AG04450 (cell line): ENCODE measurements at places on chromosomes 3 and 15. TPM values are rescaled to one million over a fixed set of nuclear protein-coding genes. Genes with fewer than 3 reads are reported as not detected.

Gene LRRC2
- polyA plus RNA-seq, result 3.3 and 4.2 TPM in 2 replicates

Gene GOLGA8G
- not detected in 2 replicates for polyA plus RNA-seq

Gene IQCF5
- polyA plus RNA-seq, result not detected in 2 replicates

Gene ROPN1
- polyA plus RNA-seq, result 0.25 and 0.29 TPM in 2 replicates

Gene CCDC12
- 18.3 and 18.4 TPM in 2 replicates for polyA plus RNA-seq

Gene SLC51A
- polyA plus RNA-seq, result not detected in 2 replicates

Gene RASL12
- 11.4 and 13.8 TPM in 2 replicates for polyA plus RNA-seq

Gene PRRT3
- polyA plus RNA-seq, result 3.4 and 4.2 TPM in 2 replicates

Gene PPP2R3A
- polyA plus RNA-seq, result 19.8 and 26.6 TPM in 2 replicates

Gene SKOR1
- polyA plus RNA-seq, result 0.02 TPM in 2 replicates

GRCh38 chr3:129617381-129618185 lies 11.1 kb upstream of the PLXND1 start:
- DNase-seq, result no peak

DNA sequence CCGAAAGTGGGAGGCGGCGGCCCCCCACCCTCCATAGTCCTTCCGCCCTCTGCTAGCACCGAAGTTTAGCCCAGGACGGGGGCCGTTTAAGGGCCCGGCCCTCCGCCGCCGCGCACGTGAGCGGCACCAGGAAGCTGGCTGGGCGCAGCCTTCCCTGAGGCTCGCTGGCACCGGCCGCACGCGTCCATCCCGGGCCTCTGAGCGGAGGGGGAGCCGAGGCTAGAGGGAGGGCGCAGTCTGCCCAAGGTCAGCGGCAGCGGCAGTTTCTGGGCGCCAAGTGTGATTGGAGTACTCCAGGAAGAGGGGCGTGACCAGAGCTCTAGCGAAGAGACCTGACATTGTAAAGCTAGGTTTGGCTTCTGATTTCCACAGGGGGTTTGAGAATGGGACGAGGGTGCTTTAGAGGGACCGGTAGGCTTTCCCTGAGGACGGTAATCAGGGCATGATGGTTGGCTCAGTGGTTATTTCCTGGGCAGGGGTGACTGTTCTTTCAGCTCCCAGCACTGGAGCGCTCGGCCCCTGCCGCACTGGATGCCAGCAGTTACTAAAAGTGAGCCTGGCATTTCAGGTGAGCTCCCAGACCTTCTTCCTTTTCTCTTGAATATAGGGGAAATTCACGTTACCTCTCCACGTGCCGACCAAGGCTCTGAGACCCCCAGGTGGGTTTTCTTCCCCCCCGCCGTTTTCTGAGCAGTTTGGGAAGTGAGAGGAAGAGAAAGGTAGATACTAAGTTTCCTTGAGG lies 853 bp downstream of the TEX264 start:
- DNase-seq, result no peak

GRCh38 chr15:62899090-62899493 lies 143.5 kb upstream of the TPM1 start:
- no peak for DNase-seq

GRCh38 chr3:153038367-153038766 lies 123.7 kb upstream of the RAP2B start:
- no peak for DNase-seq

GRCh38 chr15:67652586-67652985 lies 110.1 kb downstream of the MAP2K5 start:
- DNase-seq, result no peak

GRCh38 chr3:104886220-104886995 lies 480.3 kb upstream of the ALCAM start:
- no peak for DNase-seq

DNA sequence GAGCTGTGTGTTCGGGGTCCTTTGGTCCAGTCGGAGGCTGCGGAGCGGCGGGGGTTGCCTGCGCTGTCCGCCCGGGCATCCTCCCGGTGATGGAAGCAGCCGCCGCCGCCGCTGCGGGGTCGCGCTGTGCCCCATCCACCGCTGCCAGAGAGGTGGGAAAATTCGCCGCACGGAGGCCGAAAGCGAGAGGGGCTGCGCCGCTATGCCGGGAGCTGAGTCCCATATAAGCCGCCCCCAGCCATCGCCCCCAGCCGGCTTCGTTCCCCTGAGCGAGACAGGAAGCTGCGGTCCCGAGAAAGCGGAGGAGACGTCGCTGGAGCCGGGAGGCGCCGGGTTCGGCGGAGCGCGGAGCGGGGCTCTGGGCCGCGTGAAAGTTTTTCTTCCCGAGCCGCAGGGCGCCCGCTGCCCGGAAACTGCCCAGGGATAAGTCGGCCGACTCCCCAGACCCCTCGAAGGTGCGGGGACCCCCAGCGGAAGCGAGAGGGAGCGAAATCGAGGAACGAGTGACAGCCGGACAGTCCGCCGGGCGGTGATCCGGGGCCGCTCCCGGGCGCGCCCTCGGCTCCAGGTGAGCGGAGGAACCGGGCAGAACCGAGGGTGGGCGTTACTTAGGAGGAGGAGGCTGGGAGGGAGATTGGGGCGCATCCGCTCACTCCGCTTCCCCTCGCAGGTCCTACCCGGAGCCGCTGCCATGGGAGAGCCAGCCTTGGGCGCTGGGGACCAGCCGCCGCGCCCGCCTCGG lies 574 bp downstream of the CHST2 start:
- DNase-seq, result no peak

DNA sequence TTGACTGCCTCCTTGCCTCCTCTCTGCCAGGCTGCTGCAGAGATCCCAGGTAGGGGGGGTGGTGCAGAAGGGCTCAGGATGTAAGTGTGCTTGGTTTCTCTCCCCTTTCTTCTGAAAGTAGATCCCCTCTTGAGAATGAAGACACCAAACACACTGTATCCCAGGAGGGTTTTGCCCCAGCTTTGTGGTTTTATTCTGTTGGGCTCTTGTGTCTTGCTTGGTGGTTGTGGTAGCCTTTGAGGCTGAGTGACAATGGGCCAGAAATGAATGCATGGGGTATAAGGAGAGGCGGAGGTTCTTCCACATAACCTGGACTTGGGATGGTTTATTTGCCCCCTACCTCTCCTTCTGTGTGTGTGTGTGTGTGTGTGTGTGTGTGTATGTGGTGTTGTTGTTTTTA lies 5.7 kb downstream of the PDIA5 start:
- no peak for DNase-seq

DNA sequence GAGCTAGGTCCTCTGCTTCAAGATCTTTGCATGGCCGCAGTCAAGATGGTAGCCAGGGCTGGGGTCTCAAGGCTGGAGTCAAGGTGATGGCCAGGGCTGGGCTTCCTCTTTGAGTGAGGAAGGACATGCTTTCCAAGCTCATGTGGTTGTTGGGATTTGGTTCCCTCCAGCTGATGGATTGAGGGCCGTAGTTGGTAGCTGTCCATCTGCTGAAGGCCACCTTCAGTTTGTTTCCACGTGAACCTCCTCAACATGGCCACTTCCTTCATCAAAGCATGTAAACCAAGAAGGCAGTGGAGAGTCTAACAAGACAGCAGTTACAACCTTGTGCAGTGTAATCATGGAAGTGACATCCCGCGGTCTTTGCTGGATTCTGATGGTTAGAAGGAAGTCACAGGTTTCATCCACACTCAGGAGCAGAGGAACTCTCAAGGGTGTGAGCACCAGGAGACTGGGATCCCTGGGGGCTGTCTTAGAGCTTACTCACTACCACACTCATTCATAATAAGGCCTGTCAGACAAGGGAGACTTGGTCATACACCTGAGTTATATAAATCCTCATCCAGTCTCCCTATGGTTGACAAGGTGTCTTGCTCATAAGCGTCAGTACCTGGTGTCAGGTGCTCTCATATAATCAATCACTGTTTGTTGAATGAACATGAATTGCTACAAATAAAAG lies 42.1 kb downstream of the ABHD5 start:
- DNase-seq, result no peak

- DNase-seq, result no peak
Observed at GRCh38 chr3:169539856-169540255, 123.7 kb downstream of the MECOM start.

DNA sequence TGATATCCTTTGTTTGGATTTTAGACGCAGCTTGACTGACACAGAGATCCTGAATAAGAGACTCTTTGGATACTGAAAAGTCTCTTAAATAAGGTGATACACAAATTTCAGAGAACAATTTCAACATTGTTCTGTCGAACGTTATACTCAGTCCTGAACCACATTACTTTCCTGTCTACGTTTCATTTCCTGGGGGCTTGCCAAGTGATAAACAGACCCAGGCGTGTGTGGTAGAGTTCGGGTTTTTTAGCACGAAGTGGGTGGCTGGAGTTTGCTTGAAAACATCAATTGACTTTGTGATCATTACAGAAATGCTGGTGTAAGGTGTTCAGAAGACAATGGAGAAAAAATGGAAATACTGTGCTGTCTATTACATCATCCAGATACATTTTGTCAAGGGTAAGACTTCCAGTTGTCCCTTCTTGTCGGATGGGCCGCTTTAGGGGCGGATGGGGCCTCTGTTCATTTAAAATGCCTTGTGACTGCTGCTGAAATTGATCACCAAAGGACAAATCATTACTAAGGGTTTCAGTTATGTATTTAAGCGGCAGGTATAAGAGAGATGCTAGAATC lies at the start of gene CD96:
Gene CD96, plus strand, starts transcription at position 287 of the 573 bp plus-strand sequence. Its CDS starts 52 bp downstream, at position 339.
- DNase-seq, result no peak

GRCh38 chr3:71180524-71180923 lies 403.0 kb downstream of the FOXP1 start:
- no peak for DNase-seq

- no peak for DNase-seq
Observed at GRCh38 chr3:42723219-42723618, 20.6 kb upstream of the HHATL start.

GRCh38 chr15:36653851-36654250 lies 74.4 kb downstream of the CDIN1 start:
- no peak for DNase-seq

GRCh38 chr3:139770577-139770976 lies 92.8 kb upstream of the NMNAT3 start:
- DNase-seq, result no peak

DNA sequence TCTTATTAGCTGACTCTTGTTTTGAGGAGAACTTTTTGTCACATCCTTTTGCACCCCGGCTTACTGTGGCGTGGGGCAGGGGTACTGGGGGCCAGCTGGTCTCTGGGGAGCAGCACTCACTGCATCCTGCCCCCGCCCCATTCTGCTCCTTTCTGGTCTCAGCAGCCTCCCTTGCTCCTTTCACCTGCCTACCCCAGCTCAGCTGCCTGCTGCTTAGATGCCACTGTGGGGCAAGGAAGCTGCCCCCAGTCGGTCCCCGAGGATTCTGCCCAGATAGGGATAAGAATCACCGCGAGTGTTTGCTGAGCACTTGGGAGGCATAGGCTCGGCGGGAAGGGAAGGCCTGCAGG lies 32.0 kb downstream of the APBA2 start:
- no peak for DNase-seq

DNA sequence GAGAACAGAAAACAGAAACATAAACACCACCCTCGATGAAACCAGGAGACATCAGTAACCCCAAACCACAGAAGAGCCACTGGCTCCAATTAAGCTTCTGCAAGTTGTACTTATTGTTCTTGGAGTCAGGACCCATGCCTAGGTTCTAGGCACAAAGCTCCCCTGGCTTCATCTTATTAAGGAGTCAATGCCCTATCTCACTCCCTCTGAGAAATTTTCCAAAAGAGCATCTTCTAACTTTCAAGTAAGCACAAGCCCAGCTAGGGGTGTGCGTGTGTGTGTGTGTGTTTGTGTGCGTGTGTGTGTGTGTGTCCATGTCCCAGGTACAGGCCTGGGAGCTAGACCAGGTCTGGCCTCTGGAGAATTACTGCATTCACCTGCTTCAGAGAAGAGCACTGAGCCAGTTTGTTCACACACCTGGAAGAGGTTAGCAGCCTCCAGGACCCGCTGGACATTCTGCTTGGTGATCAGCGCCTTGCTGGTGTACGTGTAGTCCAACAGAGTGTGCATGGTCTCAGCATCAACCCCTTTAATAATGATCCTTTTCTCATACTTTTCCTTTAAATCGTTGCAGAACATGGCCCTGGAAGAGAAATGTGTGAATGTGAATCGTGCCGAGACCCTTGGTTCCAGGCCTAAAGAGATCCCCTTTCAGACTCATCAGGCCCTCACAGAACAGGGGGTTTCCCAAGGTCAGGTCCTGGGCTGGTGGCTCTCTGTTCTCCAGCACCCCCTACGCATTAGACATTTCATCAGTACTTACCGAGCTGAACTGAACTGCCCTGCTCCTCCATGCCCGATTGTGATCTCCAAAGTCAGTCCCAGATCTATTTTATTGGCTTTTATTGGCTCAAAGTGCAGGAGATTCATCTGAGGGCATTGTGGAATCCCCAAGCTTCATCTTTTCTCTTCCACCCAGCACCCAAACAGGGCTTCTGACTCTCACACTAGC lies 27.8 kb downstream of the KLHL6 start:
- DNase-seq, result no peak

GRCh38 chr3:153142961-153143360 lies 19.1 kb upstream of the RAP2B start:
- no peak for DNase-seq

DNA sequence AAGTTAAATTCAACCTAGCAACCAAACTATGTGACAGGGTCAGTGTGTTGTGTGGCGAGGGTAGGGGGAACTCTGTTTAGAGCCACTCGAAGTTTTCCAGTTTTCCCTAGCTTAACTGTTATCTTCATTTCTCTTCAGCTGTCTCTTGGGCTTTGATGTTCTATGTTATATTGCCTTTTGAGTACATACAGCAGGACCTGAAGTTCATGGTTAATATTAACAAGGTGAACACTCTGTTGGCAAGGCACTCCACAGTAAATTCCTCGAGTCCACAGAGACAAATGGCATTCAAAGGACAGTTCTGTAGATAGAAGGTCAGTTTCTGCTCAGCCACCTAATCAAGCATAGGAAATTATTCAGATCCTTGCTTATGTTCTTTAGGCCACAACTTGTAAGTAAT lies 147.9 kb upstream of the DPH6 start:
- DNase-seq, result no peak

DNA sequence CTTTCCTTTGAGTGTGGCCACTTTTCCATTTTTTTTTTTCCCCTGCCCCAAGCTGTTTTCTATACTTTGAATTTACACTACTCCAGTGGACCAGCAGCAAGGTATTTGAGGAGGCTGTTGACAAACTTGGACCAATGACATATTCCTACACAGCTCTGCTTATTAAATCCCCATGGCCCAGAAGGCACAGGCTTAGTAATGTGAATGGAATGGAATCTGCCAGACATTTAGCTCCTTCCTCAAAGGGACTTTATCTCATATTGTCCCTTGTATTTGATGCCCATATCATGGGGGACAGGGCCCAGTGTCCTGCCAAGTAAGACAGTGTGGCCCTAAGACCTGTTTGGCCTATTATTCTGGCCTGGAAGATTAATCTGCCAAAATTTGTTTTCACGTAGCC lies 107.5 kb downstream of the CHCHD6 start:
- DNase-seq, result no peak

DNA sequence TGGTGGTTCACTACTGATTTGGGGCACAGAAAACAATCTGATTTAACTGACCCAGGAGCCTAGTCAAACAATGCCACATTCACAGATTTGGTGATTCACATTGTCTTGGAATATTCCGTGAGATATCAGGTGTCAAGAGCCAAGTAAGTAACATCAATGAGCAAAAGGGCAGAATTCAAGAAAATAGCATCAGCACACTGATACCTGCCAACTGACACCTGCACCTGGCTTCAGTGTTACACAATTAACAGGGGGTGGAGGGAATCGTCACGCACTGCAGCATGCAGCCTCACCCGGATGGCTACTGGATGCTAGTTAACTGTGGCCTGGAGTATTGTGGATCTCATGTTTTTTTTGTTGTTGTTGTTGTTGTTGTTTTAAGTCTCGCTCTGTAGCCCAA lies 17.6 kb downstream of the CCNL1 start:
- no peak for DNase-seq

- no peak for DNase-seq
Observed at GRCh38 chr3:160180581-160181216, 44.5 kb upstream of the C3orf80 start.
